Stimulated activated CD4-positive, alpha-beta T cell treated with anti-CD3 and anti-CD28 coated beads, Interleukin-1b, Interleukin-23, amount 100 ng/mL, for 1 hour (primary cell): ENCODE measurements at places on chromosomes 5 and 9.

- no peak for DNase-seq
Measured at GRCh38 chr9:18333157-18333556, 140.8 kb upstream of the ADAMTSL1 start.

DNA sequence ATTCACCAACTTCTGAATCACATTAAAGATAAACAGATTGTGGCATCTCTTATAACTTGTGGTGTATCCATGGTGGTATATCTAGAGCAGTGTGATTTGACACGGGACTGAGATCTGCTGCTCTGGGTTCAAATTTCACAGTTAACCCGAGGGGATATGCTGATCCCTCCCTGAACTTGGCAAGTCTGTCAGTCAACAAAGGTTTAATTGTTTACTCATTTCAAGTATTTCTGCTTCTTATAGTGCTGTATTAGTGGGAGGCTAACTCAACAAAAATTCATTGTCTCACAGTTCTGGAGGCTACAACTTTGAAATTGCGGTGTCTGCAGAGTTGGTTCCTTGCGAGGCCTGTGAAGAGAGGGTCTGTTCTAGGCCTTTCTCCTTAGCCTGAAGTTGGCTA, 1175.2 kb downstream of the PTPRD start:
- DNase-seq, result no peak

- DNase-seq, result no peak
Measured at GRCh38 chr9:77010527-77010926, 8.9 kb upstream of the FOXB2 start.

- no peak for DNase-seq
Measured at GRCh38 chr9:84718476-84718875, 48.9 kb downstream of the NTRK2 start.

DNA sequence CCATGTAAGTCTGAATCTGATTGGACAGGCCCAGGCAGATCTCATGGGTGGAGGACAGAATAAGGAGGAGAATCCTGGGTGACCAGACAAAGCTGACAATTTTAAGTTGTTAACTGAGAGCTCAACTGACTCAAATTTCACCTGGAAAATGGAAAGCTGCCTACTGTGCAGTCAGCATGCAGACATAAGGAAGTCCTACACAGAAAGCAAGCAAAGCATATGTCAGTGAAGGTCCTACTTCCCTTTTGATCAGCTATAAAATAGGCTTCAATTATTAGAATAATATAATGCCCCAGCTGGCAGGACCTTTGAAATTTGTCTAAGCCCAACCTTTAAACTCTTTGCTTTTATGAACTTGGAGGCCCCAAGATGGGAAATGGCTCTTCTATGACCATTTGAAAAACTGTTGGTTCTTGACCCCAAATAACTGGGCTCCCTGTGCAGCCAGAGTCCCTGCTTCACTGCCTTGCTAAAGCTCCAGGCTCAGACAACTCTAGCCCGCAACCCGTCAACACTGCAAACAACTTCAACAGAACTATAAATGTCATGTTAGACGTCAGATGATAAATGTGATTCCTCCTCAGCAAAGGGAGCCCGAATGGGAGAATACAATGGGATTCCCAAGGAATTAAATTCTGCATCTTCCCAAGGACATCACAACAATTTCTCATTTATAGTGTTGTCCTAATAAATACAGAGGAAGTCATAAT, 118.9 kb upstream of the ADRA1B start:
- no peak for DNase-seq

- no peak for DNase-seq
Measured at GRCh38 chr5:171874234-171874633, 88.6 kb downstream of the SMIM23 start.

DNA sequence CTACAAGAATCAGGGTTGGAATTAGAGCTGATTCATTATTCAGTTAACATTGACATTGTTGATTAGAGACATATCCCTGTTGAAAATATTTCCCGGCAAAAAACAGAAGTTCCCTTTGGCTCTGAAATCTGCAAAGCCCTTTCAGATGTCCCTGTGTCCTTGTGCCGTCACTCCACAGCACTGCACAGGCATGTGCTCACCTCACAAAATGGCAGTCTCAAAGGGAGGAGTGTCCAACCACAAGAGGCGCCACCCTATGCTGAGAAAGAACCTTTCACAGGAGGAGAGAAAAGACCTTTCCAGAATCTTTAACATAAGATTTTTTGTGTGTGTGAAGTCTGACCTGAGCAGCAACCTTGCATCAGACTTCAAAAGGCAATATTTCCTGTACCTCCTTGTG, 112.8 kb upstream of the PRSS3 start:
- DNase-seq, result no peak

DNA sequence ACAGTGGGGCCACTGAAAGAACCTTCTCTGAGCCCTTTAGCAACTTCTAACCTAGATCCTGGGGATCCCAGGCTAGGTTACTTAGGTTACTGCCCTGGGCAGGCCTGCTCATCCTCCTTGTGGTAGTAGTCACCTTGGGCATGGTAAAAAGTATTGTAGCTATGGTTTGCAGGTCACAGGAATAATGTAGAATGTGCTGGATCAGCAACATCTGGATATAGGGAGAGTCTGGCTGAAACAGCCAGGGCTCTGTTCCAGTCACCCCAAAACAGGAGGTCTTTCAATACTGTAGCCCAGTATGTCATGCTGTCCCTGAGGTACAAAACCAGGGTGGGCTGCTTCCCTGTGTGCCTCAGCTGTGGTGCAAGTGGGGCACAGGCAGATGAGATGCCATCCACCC, 33.6 kb downstream of the UGT3A2 start:
- no peak for DNase-seq

GRCh38 chr5:125244531-125244930, 498.1 kb upstream of the ZNF608 start:
- no peak for DNase-seq

- DNase-seq, result no peak
Measured at GRCh38 chr9:78050421-78050820, 18.8 kb upstream of the GNAQ start.

DNA sequence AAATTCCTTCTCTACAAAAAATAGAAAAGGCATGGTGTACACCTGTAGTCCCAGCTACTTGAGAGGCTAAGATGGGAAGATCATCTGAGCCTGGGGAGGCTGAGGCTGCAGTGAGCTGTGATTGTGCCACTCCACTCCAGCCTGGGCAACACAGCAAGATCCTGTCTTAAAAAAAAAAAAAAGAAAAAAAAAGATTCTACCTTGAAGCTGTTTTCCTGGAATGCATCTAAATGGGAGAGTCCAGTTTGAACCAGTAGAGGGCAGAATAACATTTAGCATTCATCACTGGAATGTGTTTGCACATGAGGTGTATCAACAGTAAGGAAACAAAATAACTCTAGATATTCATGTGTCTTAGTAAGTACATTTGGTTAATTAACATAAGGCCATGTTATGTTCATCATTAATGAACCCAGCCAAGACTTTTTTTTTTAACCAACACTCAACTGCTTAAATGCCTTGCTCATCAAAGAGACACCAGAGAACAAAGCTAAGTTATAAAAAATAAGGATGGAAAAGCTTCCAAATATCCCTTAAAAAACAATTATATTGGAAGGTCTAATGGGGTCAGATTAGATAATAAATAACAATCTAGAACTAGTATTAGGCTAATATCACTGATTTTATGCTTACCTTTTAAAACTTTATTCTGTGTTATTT, 16.1 kb downstream of the IFNE start:
- no peak for DNase-seq

DNA sequence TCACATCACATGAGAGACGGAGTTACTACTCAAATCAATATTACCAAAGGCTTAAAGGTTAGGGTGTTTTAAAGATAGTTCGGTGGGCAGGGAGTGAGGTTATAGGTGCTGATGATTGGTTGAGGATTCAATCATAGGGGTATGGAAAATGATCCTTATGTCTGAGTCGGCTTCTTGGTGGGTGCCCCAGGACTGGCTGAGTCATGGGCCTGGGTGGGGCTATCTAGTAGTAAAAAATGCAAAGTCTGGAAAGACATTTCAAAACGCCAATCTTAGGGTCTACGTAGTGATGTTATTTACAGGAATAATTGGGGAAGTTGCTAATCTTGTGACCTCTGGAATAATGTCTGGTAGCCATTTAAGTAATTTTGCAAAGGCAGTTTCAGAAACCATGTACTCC, 15.2 kb upstream of the SPIN1 start:
- DNase-seq, result no peak

DNA sequence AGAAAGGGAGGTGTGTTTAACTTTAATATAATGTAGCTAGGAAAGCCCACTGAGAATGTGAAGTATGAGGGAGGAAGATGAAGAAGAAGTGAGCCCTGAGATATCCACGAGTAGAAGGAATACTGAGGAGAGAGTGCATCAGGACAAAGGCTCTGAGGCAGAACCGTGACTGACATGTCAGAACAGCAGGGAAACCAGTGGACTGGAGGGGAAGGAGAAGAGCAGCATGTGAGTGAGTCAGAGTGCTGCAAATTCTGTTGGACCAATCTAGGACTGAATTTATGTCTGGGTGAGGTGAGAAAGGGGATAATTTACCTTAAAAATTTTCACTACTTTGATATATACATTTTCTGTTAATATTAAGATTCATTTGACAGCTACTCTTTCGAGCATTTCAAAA, 110.3 kb downstream of the ST8SIA4 start:
- no peak for DNase-seq

- no peak for DNase-seq
Measured at GRCh38 chr9:12065686-12066085, 627.5 kb upstream of the TYRP1 start.
